HT1080 (cell line): ENCODE measurements at places on chromosomes 6 and 20. TPM values are rescaled to one million over a fixed set of nuclear protein-coding genes. Genes with fewer than 3 reads are reported as not detected.

FAM83C gene
- not detected in 2 replicates for total RNA-seq

FRK gene
- under 0.01 and 0.02 TPM in 2 replicates for total RNA-seq

FRMD1 gene
- total RNA-seq = not detected in 2 replicates

CRIP3 gene
- total RNA-seq = not detected in 2 replicates

- DNase-seq = no peak
Measured at GRCh38 chr6:65566117-65566516, 140.9 kb downstream of the EYS start.

DNA sequence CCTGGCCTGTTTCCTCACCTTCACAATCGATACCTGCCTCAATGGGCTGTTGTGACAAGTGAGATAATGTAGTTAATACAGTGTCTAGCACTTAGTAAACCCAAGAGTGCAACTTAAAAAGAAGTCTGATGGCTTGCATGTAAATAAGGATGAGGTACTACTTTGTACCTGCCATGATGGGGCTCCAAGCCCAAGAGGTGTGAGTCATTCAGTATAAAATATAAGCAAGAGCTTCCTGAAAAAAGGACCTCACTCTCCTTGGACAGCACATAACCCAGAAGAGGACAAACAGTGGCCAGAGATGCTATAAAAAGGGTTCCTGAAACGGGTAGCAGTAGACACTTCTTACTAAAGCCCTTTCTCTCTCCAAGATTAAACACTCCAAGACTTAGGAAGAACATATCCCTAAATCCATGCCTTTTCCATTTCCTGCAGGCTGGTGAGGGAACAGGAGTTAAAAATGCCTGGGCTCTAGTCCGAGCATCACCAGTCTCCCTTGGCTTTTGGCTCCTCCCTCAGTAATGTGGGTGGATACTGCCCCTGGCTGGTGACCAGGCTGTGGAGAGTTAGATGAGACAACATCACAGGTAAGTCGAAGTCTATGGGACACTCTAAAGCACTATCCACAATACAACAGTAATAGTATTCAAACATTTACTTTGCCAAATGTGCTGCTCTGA is 4.3 kb downstream of the UBE2V1 start:
- DNase-seq = no peak

DNA sequence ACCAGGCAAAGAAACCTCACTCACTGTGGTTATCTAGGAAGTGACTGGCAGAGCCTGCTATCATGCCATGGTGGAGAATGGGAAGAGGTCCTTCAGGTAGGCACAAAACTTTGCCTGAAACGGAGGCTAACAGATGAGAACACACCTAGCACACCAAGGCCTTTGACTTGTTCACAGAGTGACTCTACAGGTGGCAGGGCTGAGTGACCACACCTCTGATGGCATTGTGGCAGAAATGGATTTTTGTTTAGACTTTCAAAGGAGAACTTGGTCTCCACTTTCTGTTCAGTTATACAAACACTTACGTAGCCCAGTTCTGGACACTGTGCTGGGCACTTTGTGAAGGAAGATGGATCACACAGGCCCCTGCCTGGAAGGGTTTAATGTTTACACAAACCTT is 116.3 kb upstream of the ENPP5 start:
- no peak for DNase-seq

GRCh38 chr20:46954490-46955038 is 59.9 kb downstream of the EYA2 start:
- DNase-seq = peak; percentile 80

GRCh38 chr6:14711056-14711703 is 534.7 kb upstream of the JARID2 start:
- peak; percentile 96 for DNase-seq

DNA sequence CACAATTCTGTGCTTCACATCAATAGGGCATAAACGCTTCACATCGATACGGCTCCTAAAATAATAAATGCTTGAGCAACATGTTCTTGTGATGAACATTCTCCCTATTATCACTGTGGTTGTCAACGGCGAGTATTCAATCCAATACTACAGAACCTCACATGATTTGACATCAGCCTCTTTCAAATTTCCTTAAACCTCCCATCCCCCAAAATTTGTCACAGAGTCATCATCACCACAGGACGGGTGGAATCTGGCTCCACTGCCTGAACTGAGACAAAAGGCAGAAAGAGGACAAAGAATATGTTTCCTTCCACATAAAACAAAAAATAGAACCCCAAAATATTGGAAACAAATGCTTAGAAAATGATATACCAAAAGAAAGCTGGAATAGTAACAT is 7.3 kb downstream of the THEMIS start:
- no peak for DNase-seq

GRCh38 chr6:96803106-96803481 is 34.2 kb downstream of the GPR63 start:
- DNase-seq = no peak

GRCh38 chr20:36917943-36918342 is 33.6 kb downstream of the SAMHD1 start:
- no peak for DNase-seq

DNA sequence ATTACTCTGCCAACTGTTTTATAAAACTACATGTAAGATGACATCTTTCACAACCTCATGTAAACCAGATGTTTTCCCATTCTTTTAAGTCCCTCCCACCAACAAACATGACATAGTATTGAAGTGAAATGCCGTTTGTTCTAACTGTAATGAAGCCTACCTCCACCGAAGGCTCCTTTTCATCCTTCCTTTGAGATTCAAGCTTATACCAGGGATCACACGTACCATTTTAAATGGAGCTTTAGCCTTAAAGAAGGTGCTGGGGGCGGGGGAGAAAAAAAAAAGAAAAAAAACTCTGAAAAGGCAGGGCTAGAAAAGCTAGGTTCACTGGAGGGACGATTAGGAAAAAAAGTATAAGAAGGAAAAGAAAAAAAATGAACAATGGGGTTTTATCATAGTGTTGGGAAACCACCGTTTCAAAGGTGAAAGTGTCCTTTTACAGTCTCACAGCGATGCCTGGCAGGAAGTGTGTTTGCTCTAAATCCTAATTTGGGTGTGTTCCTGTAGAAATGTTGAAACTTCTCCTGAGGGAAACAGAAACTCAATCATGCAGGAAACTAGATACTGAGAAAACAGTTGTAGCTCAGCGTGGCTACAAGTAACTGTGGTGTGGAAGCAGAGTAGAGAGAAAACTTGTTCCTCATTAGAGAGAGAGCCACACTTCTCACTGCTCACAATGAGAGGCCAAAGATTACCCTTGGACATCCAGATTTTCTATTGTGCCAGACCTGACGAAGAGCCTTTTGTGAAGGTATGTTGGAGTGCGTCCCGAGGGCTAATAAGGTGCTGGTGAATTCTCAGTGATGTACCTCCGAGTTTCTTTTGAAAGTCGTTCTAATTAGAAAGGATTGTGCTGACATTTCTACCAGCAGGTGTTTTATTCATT is 37.6 kb upstream of the HINT3 start:
- DNase-seq = peak; percentile 50
